Activated naive CD4-positive, alpha-beta T cell treated with anti-CD3 and anti-CD28 coated beads for 36 hours (primary cell): ENCODE measurements at places on chromosomes 5 and 9. TPM values are rescaled to one million over a fixed set of nuclear protein-coding genes. Genes with fewer than 3 reads are reported as not detected.

DNA sequence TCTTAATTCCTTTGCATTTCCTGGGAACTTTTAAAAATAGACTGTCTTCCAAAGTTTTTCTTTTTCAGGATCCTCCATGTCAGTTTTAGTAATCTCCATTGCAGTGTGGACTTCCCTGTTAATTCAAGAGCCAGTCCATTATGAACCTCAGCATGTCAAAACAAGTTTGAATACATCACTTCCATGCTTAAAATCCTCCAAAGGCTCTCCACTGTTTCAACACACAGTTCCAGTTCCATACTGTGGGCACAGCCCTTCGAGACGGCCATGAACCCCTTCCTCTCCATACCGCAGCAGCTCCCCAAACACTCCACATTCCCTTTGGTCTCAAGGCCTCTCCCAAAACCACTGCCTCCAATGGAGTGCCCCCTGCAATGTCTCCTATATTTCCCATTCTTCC, 19.5 kb downstream of the LIFR start:
- no peak overlapping the region for H3K4me3 ChIP-seq
- no peaks in the 10 kb centered on the region for H3K4me1 ChIP-seq
- no peak for DNase-seq
- H3K36me3 ChIP-seq, result no peaks in the 10 kb centered on the region
- H3K27ac ChIP-seq, result no peak overlapping the region

Gene WHRN
- 2.1 TPM for total RNA-seq

Gene SMIM27
- 27.1 TPM for total RNA-seq

GRCh38 chr5:169980418-169981053, at the start of gene INSYN2B:
Gene INSYN2B (minus strand): TSS chr5:169980495. CDS start chr5:169883898, 96,597 bp downstream.
- DNase-seq, result peak; percentile 59
- no peaks in the 10 kb centered on the region for H3K4me1 ChIP-seq
- H3K36me3 ChIP-seq, result peaks cover 23% of the 10 kb centered on the region

- H3K27me3 ChIP-seq, result peaks cover 1% of the 10 kb centered on the region
- DNase-seq, result no peak
These were observed 348.9 kb upstream of the ISL1 start for GRCh38 chr5:51034222-51034901.

DNA sequence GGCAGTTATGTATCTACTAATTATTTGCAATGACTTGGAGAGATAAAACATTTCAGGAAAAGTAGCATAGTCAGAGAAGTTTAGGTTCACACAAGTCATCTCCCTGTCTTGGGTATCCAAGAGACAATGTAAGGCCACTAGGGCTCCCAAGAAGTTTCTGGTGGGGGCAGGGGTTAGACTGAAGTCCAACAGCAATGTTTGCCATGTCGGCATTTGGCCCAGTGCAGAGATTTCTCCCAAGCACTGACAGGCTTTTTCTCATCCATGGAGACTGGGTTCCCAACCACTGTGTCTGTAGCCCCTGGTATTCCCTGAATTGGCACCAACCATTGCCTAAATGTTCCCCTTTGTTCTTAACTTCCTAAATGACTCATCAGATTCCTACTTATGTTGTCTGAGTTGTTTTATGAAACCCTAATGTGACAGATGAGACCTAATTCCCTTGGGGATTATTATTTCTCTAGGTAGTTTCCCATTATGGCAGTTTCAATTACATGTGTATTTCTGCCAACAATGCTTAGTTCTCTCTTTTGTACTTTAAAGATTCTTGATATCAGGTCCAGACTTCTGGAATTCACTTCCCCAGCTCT, 103.6 kb upstream of the EGFLAM start:
- H3K27me3 ChIP-seq, result peaks cover 20% of the 10 kb centered on the region
- H3K4me3 ChIP-seq, result no peak overlapping the region
- no peak for DNase-seq
- H3K27ac ChIP-seq, result no peak overlapping the region
- H3K4me1 ChIP-seq, result no peaks in the 10 kb centered on the region
- no peaks in the 10 kb centered on the region for H3K36me3 ChIP-seq

- H3K4me1 ChIP-seq, result no peaks in the 10 kb centered on the region
- no peak overlapping the region for H3K27ac ChIP-seq
- H3K4me3 ChIP-seq, result no peak overlapping the region
- H3K27me3 ChIP-seq, result peaks cover 3% of the 10 kb centered on the region
- no peaks in the 10 kb centered on the region for H3K36me3 ChIP-seq
These were observed 400.0 kb downstream of the CTNND2 start for GRCh38 chr5:11504065-11504885.

- no peaks in the 10 kb centered on the region for H3K27me3 ChIP-seq
- no peak overlapping the region for H3K27ac ChIP-seq
- H3K36me3 ChIP-seq, result peaks cover 19% of the 10 kb centered on the region
These were observed 8.8 kb downstream of the TENT4A start for GRCh38 chr5:6722015-6722414.

- peak; percentile 11 for DNase-seq
- no peak overlapping the region for H3K27ac ChIP-seq
These were observed 523.5 kb upstream of the CLINT1 start for GRCh38 chr5:158382473-158382872.

GRCh38 chr5:40440746-40441145, 239.0 kb upstream of the PTGER4 start:
- peaks cover 9% of the 10 kb centered on the region for H3K36me3 ChIP-seq
- no peaks in the 10 kb centered on the region for H3K27me3 ChIP-seq
- H3K4me3 ChIP-seq, result peak overlapping the region; percentile 63
- peak overlapping the region; percentile 95 for H3K27ac ChIP-seq
- H3K4me1 ChIP-seq, result peaks cover 69% of the 10 kb centered on the region
- no peak for DNase-seq

Gene S1PR3
- total RNA-seq, result 1.4 TPM

Gene SURF6
- total RNA-seq, result 13.6 TPM
